ENCODE measurements at places on chromosomes 2 and 18.

DNA sequence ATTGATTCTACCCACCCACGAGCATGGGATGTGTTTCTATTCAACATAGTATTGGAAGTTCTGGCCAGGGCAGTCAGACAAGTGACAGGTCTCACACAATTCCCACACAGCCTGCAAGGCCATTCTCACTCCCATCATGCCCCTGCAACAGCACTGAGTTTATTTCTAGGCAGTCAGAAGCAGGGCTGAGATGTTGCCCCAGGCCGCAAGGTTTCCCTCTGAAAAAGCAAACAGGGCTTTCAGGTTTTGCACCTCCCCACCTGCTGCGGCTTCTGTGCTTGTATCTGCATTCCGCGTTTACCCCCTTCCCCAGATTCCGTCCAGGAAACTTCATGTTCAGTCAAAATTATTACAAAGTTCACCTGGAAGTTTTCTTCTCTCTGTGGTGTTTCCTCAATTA is 9.4 kb upstream of the TACR1 start:
- DNase-seq = no peak

GRCh38 chr2:234754126-234754525 is 197.7 kb upstream of the SH3BP4 start:
- no peak for DNase-seq

GRCh38 chr18:9092665-9093064 is 9.8 kb upstream of the NDUFV2 start:
- DNase-seq = no peak

DNA sequence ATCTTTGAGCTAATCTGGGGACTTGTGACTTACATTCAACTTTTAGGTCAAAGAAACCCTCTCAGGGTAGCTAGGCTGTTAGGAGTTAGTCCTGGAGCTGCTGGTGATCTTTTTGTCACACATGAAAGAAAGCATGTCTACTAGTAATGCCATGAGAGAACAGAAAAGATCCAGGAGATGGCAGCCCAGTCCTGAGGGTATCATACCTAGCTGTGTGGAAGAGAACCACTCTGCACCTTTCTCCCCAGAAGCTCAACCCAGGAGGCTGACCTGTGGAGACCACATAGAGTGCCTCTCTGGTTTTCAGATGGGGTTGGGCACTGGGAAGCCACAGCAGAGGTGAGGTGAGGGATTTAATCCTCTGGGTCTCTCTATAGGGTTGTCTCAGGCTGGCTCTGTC is 460.2 kb upstream of the UBE2E3 start:
- DNase-seq = no peak

- no peak for DNase-seq
Observed at GRCh38 chr18:62996566-62996965, 281.2 kb downstream of the PHLPP1 start.

DNA sequence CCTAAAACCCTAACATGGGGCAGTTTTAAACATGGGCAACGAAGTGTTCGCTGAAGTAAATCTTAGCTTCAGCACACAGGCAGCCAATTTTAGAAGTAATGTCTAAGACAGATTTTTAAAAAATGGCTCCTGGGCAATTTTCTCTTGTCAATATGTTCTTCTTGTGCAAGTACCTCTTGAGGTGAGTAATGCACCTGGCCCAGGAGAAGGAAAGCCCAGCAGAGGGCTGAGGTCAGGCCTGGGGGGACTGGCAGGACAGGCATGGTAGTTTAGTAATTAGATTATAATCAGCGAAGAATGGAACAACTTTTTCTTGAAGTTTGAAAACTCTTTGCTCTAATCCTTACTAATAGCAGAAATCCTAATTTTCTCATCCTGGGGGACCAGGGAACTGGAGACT is 77.6 kb downstream of the SPRED2 start:
- no peak for DNase-seq

GRCh38 chr2:165497659-165498317 is 28.3 kb downstream of the CSRNP3 start:
- no peak for DNase-seq

DNA sequence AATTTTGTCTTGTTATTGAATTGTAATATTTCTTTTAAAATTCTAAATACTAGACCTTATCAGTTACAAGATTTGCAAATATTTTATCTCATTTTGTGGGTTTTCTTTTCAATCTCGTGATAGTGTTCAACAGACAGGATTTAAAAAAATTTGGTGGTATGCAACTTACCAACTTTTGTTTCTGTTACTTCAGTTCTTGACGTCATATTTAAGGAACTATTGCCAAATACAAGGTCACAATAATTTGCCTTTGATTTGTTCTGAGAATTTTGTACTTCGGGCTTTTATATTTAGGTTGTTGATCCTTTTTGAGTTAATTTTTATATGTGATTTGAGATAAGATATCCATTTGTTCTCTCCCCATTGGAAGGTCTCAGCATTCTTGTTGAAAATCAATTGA is 876.6 kb downstream of the DCDC2C start:
- DNase-seq = no peak

DNA sequence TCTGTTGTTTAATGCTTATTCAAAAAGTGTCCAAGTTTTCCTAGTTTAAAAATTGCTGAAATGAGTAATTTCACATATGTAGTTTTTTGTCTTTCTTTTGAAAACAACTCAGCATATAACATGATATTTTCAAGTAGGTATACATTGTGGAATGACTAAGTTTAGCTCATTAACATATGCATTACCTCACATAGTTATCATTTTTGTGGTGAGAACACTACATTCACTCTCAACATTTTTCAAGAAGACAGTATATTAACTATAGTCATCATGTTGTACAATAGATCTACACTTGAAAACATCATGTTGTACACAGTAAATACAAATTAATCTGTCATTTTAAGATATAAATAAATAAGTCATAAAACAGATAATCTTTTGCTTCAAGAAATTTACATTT is 340.0 kb downstream of the CCDC85A start:
- no peak for DNase-seq

GRCh38 chr2:109467701-109468100 is 146.1 kb downstream of the SEPTIN10 start:
- DNase-seq = no peak

DNA sequence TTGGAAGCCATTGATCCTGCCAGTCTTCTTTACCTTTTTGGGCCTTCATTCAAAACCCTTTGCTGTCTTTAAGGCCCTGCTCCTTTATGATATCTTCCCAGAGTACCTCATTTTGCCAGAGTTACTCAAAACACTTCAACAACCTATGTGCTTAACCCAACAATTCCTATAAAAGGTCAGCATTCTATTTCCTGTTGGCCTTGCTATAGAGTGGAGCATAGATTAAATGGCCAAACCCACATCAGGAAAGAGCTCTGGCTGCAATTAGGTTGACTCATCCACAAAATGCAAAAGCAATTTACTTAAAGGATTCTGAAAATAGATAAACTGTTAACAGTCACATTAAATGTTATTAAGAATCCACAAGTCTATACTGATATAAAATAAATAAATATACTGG is 21.2 kb downstream of the MRPL33 start:
- no peak for DNase-seq

DNA sequence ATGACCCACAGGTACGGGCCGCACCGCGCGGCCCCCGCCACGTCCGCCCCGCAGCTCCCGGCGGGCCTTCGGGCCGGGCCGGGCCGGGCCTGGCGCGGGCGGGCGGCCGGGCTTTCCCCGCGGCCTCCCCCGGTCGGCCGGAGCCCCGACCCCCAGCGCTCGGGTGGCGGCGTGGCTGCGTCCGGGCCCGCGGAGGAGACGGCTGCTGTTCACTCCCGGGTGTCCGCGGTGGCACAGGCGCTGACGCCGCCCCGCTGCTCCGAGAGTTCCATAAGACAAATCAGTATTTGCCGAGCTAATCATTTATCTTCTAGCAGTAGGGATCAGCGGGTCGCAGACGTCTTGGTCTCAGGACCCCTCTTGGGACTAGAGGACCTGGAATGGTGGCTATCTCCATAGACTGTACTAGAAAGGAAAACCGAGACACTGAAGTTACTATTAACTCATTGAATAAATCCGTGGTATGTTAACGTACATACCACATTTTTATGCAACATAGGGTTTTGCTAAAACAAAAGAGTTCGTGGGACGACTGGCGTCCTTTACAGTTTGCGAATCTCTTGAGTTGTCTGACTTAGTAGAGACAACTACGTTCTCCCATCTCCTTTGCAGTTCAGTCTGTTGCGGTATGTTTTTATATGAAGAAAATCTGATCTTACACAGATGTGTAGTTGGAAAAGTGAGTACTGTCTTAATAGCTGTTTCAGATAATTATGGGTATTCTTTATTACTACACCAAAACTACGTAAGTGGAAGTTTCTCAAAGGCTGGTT is 500 bp downstream of the LIMS1 start:
- peak; percentile 32 for DNase-seq

- DNase-seq = no peak
Observed at GRCh38 chr2:215189393-215189792, 51.0 kb upstream of the ABCA12 start.

GRCh38 chr2:163417596-163418337 is 318.0 kb downstream of the FIGN start:
- no peak for DNase-seq

- no peak for DNase-seq
Observed at GRCh38 chr2:202290970-202291369, 25.4 kb downstream of the NOP58 start.

GRCh38 chr18:62331581-62332356 is 6.7 kb downstream of the TNFRSF11A start:
- DNase-seq = no peak

DNA sequence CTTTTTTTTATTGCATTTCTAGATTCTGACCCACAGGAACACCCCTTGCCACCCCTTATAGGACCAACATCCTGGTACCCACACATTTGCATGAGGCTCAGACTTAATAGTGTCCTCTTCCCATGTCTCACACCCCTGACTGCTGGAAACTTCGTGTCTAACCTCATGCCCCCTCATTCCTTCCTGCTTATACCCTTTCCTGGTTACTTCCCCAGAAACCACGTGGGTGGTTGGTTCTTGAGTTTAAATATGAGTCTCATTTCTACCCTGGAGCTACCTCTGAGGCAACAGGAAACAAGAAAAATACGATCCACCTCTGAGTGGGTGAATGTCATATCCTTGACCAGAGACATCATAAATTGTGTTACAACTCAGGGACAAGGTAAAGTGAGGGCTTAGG is 1.6 kb downstream of the TNP1 start:
- DNase-seq = no peak

- no peak for DNase-seq
Observed at GRCh38 chr2:47109007-47109375, 46.1 kb downstream of the STPG4 start.

GRCh38 chr2:126764686-126765265 is 108.8 kb downstream of the GYPC start:
- DNase-seq = no peak

- no peak for DNase-seq
Observed at GRCh38 chr2:17156086-17156485, 362.2 kb downstream of the RAD51AP2 start.

DNA sequence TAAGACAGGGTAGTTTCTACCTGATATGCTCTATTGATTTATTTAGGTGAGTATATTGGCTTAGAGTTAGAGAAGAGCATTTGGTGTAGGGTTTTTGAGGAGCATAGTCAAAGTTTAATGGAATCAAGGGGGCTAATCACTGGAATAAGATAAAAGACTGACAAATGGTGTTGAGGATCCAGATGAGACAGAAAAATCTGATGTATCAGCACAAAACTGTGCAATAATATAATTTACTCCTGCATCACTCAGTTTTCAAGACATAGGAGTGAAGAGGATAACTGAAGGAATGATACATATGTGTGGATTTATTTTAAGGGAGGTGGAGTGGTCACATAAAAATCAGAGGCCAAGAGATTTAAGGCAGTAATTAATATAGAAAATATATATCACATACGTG is 339.2 kb downstream of the NYAP2 start:
- DNase-seq = no peak

Measured in activated CD4-positive, alpha-beta T cell treated with anti-CD3 and anti-CD28 coated beads, Interleukin-2, amount 50 U/mL, for 1 hour (primary cell).